ENCODE measurements at places on chromosomes 2 and 18.
A peak's percentile ranks its signal among the peaks of the same experiment; 100 is the strongest.

- DNase-seq, result no peak
Measured at GRCh38 chr2:237259201-237259600, 154.8 kb downstream of the COL6A3 start.

DNA sequence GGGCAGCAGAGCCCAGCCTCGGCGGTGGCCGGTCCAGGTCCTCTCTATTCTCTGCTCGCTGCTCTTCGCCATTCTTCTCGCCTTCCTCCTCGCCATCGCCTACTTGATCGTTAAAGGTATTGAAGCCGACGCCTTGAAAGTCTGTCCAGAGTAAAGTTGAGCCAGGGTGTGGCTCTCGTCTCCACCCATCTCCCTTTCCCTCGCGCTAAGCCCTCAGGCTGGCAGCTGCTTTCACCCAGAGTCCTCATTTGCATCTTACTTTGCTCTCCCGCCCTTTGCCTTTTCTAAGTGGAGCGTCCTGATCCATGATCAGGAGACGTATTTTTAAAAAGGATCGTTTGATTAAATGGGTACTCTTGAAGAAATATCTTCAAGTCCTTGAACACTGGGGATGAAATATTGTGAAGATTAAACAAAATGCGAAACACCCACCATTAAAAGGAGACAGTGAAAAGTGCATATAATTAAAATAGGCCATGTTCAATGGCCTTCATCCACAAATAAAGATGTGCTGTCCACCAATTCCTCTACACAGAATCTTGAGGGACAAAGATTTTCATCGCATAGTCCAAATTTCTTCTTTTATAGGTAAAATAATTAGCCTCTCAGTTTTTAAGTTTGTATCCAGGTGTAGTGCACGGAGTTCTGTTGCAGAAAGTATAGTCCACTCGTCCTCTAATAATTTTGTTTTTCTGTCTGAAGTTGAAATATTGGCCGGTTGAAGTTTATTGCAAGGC is 657 bp downstream of the ARL6IP6 start:
- peak; percentile 6 for DNase-seq

DNA sequence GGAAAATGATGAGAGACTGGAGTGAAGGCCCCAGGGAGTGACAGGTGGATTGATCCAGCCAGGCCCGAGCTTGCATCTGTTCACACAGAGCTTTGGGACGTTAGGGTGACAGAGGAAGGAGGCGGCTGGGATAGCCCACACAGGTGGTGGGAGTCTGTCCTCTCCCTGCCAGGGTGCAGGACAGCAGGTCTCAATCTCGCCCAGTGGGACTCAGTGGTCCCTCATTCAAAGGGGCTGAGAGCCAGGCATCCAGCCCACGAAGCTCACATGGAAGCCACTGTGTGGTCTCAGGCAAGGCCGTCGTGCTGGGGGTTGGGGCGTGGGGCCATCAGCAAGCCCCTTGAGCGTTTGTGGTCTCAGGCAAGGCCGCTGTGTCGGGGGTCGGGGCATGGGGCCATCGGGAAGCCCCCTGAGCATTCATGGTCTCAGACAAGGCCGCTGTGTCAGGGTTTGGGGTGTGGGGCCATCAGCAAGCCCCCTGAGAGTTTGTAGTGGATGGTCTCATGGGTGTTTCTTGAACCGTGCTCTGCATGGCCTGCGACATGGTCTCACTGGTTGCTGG is 8.3 kb downstream of the KCNG2 start:
- no peak for DNase-seq

DNA sequence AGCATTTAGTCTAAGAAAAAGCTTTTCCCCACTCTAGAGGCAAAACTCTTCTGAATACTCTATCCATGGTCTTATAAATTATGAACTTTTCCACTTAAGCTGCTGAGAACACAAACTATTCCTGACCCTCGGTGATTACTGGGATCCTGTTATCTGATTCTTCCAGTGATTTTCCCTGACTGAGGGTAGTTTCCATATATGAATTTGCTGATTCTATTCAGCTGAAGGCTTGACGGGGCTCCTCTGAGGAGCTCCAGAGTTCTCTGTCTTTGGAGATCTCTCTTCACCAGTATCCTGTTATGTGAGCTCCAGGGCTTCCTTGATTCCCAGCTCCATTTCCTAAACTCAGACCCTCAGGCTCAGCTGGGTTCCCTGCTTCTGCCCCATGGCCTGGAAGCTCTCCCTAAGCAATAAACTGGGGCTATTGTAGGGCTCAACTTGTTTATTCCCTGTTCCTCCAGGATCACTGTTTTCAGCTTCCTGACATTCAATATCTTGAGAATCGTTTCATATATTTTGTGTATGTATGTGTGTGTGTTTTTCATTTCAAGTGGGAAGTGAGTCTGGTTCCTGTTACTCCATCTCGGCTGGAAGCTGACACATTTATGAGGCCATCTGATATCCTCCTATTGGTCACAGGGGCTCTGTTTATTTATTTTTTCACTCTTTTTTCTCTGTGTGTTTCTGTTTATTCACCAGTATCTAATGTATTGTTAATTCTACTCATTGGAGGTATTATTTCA is 78.2 kb downstream of the ARHGAP28 start:
- DNase-seq, result no peak

- DNase-seq, result no peak
Measured at GRCh38 chr2:2599441-2599840, 268.4 kb upstream of the MYT1L start.

DNA sequence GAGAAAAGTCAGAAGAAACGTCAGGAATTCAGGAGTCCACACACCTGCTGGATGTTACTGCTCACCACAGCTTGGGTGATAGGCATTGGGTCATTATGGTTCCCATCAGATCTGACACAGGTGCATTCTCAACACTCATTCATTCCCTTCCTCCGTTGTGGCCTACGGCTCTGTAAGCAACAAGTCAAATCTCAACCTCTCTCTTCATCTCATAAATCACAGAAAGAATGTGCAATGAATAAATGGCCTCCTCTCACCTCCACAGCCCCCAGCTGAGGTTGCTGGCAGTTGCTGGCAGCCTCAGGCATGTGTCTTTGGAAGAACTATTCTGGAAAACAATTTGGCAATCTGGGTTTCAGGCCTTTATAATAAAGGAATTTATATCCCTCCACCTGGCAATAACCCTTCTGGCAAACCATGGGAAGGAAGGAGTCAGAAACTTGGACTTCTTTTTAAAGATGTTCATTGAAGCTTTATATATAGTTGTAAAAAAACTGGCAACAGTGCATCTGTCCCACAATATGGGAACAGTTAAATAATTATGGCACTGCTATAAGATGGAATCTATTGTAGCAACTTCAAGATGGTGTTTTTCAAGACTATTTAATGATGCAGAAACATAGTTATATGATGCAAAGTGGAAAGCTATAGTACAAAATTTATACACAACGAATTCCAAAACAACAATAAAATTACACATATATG is 175.4 kb downstream of the ANAPC1 start:
- no peak for DNase-seq

GRCh38 chr2:241774419-241775222 is 2.0 kb upstream of the GAL3ST2 start:
- DNase-seq, result no peak

DNA sequence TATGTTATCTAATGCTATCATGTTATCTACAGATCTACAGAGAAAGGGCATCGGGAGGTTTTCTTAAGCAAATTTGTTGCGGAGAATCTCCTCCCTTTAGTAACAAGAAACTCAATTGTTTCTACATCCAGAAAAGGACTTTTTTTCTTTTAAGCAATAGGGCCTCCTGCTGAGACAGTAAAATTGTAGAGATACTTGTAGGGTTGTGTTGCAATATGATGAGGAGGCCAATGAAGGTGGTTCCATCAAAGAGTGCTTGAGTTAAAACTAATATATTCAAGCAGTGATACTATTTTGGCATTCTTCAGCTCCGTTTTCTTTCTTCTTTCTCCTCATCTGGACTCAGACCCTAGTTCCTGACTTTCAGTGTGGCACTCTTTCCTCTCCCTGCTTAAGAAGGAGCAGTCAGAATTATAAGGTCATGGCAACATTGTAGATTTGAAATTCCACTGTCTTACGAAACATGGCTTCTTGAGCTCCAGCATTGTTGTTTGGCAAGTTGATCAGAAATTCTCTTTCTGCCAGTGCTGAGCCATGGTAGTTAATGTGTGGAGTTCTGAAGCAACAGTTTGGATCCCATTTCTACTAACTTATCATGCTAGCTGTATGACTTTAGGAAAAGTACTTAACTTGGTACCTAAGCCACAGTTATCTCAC is 202.0 kb upstream of the SLC14A2 start:
- no peak for DNase-seq

- no peak for DNase-seq
Measured at GRCh38 chr2:110747522-110748488, 15.4 kb downstream of the ACOXL start.

DNA sequence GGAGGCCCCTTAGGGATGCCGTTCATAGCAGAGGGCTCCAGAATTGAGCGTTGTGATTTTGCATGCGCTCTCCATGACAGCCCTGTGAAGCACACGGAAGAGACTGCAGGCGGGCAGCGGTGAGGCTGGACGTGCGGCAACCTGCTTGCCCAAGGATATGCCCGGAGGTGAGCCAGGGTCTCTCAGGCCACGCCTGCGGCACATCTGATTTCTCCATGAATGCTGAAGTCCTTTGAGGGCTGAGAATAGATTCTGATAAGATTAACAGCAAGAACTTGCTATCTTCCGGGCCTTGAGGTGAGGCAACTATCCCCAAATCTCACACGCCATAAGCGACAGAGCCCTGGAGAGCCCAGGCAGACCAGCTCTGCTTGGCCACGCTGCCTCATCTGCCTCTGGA is 55.6 kb upstream of the LAMA1 start:
- no peak for DNase-seq

DNA sequence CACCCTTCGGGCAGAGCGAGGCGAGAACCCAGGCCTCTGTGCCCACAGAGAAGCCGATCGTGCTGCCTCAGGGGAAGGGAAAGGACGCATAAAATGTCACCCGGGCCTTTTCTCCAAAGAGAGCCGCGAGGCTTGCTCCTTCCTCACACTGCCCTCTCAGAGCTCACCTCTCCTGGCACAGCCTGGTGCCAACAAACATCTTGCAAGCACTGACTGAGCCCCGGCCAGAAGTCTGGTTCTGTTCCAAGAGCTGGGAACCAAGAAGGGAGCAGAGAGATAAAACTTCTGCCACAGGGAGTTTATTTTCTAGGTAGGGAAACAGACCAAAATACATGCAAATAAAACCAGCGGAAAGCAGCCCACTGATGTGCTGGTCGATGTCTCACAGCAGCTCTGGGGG is 13.6 kb upstream of the ADI1 start:
- no peak for DNase-seq

- no peak for DNase-seq
Measured at GRCh38 chr2:217732992-217733391, 269.8 kb downstream of the TNS1 start.

- no peak for DNase-seq
Measured at GRCh38 chr2:121194626-121195025, 90.4 kb downstream of the TFCP2L1 start.

- DNase-seq, result no peak
Measured at GRCh38 chr2:95077861-95078603, 43.6 kb downstream of the MRPS5 start.

DNA sequence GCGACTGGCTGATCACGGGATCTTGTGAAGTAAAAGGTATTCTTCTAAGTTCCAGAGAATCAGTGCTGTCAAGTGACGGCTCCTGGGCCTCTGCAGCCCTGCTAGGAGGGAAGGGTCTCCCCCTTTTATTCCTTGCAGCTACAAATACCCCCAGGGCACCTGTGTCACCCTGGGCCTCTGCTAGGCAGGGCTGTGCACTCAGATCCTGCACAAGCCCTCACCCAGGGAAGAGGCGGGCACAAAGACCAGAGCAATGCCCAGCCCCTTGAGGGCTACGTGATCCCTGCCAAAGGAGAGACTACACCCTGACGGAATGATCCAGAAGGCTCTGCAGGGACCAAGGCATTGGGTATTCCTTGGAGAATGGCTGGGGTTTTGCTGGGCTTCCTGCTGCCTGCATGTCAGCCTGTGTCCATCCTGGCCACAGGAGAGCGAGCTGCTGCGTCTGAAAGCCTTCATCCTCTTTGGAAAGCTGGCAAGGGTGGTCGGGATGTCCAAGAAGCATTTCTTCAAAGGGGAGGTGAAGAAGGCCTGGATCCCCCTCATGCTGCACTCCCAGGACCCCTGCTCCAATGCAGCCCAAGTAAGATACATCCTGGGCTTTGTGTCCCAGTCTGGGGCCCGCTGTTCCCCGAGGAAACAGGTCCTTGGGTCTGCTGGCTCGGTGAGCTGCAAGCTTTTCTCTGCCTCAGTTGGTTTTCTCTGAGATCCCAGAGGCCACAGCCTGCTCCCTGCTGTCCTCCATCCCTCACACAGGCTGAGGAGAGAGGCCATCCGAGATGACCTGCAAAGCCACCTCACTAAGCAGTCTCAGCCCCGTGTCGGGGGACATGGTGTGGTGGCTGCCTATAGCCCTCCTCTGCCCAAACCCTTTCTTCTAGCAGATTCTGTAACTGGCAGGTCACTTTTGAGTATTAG is 24.9 kb downstream of the HJURP start:
- DNase-seq, result no peak

- peak; percentile 84 for DNase-seq
Measured at GRCh38 chr2:163735685-163736432, at the start of gene FIGN. Gene FIGN, minus strand, starts transcription at chr2:163736008. Its CDS starts 1,081 bp downstream, at chr2:163734927.

DNA sequence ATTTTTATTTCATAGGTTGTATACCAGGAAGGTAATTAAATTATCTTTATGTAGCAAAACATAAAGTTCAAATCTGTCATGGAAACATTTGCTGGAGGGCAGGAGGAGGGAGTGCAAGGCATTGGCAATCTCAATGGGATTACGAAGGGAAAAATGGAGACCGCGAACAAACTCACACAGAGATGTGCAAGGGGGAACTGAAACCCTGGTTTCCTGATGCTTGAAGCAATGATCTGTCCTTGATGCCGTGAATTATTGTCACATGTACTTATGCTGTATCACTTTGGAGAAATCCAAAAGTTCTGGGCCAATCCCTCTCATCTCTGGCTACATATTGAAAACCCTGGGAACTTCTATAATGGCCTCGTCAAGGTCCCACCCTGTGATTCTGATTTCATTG is 65.0 kb upstream of the MFF start:
- no peak for DNase-seq

DNA sequence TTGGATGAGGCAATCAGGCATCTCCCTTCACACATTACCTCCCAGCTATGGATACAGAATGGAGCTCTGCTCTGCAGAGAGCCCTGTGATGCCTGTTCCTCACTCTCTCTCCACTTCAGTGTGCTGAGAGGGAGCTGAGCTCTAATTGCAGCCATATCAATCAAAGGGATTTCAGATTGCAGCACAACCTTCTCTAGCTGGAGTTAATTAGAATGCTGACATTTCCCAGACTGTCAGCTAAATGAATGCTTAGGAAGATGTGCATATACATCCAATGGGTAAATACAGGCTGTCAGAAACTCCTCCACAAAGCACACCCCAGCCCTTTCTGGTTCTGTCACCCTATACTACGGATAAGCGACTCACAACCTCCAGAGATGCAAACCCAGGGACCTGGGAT is 402.6 kb downstream of the EIPR1 start:
- peak; percentile 84 for DNase-seq

All from putamen (tissue), 1 donor.